ENCODE measurements at places on chromosomes 7 and 10.

DNA sequence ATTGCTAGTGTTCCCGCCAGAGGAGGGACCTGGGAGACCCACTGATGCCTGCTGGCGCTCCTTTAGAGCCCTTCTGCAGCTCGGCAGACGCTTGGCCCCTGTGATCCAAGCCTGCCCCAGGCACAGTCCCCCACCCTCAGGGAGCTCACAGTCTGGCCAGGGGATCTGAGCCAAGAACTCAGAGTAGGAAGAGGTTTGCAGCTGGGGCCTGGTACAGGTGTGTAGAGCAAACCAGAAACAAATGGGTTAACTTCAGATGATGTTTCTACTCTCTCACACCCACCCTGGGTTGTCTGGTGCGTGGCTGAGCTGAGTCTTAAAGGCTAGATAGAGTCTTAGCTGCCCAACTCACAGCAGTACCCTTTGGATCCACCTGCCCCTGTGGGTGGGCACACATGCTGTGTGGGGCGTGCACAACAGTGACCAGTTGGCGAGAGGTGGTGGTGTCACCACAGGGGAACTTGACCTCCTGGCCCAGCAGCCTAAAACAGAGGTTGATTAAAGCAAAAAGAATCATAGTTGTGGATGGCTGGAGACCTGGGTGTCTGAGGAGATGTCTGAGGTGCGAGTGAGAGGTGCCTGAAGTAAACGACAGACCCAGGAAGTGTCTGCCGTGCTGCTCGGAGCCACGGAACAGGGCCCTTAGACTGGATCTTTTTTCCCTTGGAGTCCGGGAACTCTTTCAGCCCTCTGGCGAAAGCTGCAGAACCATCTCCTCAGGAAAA, 31.2 kb upstream of the SRGN start:
- no peak for DNase-seq

GRCh38 chr10:92756201-92757065, 66.7 kb downstream of the HHEX start:
- no peak for DNase-seq

DNA sequence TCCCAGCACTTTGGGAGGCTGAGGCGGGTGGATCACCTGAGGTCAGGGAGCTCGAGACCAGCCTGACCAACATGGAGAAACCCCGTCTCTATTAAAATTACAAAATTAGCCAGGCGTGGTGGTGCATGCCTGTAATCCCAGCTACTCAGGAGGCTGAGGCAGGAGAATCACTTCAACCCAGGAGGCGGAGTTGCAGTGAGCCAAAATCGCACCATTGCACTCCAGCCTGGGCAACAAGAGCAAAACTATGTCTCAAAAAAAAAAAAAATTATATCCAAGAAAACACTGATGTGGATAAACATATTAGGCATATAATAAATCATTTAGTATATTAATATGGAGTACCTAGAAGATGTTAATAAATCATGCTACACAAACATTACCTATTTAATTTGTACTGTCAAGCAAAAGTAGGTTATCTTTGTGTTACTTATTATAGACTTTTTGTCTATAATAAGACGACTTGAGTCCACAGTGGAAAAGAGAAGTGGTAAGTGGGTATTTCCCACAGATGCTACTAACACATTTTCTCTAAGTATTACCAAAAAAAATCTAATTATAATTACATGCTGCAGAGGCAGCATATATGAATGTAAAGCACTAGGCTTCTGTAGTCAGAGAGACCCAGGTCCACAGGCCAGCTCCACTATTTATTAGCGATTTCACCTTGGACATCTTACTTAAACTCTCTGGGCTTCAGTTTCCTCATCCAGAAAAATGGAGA, 34.5 kb downstream of the DNMBP start:
- no peak for DNase-seq

DNA sequence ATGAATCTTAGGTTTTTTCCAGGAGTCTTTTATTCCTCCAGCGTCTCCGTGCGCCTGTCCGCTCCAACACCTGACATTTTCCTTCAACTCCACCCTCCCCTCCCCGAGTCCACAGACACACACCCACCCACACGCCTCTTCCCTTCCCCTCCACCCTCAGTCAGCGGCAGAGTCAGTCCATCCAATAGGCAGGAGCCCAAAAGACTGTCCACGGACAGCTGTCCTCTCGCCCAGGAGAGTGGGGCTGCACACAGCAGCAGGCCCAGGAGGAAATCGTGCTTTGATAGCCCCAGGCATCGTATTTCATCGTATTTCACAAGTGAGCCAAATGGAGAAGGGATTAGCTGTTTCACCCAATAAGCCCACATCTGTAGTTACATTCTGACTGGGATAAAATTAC, 285.1 kb downstream of the ZEB1 start:
- DNase-seq = no peak

- DNase-seq = no peak
Measured at GRCh38 chr7:55246171-55246570, 119.0 kb upstream of the LANCL2 start.

GRCh38 chr7:126483972-126484371, 768.8 kb downstream of the GRM8 start:
- DNase-seq = no peak

DNA sequence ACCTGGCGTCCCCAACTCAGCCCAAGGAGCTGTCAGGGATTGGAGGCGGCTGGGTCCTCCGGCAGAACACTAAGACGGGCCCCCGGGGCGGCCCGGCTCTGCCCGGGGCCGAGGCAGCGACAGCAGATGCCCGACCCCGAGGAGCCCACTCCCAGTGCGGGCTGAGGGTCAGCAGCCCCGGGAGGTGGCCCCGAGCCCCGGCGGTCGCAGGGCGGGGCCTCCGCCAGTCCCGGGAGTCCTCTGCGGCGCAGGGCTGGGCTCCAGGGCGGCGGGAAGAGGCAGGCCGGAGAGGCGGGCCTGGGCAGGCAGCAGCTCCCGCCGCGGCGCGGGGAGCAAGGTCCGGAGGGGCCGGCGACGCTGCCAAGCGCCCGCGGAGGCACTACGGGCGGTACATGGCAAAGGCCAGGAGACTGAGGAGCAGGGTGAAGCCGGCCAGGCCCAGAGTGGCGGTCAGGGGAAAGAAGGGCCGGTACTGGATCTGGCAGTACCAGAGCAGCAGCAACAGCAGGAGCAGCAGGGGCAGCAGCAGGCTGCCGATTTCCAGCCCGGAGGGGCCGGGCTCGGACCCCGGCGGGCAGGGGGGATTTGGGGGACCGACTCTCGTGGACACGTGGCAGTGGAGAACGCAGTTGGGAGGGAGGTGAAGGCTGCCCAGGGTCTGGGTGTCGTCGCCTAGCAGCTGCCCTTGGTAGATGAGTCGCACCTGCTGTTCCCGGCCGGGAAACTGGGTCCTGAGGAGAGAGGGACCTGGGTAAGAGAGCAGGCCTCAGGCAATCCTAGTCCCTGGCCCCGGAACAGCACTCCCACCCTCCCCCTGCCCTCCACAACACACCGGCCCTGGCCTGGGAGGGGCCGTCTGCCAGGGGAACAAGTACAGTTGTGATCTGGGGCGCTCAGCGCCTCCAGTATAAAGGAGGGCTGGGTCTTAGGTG, 827 bp upstream of the FASTK start:
- DNase-seq = no peak

GRCh38 chr10:101952191-101952590, 103.8 kb downstream of the ARMH3 start:
- no peak for DNase-seq

DNA sequence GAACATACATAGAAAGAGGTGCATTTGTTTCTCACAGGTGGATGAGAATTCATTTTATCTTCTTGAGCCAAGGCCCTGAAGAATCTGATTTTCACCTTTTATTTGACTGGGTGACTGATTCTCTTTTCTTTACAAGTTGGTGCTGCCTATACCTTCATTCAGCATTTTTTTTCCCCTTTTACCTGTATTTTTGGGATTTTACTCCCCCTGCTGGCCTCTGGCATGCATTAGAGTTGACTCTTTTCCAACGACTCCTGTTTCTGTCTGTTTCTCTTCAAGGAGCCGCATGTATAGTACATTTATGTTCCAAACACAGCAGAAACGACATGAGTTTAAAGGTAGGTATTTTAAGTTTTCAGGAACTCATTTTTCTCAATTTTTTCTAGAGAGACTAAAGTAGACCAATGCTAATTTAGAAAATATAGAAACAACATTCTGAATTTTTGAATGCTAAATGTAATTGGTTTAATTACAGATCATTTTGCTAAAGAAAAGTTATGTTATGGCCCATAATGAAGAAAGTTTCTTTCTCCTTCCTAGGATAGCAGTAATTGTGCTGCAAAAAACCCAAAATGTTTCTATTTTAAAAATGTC, 149.8 kb upstream of the HDAC9 start:
- peak; percentile 51 for DNase-seq

DNA sequence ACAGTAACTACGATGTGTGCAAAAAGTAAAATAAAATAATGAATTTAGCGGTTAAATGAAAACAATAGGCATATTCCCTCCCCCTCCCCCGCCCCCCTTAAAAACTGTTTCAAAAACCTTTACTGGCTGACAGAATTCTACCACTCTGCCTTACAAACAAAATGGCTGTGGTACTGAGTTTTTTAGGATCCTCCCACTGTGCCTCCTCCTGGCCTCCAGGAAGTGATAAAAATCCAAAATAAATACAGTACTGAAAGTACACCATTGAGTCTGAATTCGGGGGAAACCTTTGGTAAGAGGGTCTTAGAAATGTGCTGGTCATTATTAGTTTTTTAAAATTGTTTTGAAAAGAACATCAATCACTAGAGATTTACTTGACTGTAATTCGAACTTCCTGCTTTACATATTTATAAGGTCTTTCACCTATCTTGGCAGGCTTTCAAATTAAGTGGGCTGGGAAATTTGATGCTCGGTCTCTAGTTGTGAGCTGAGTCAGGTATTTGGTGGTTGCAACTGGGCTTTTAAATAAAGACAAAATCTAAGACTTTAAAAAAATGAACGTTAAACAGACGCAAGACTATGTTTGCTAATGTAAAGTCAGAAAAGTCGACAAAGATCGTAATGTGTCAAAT, 32.5 kb upstream of the EPC1 start:
- DNase-seq = peak; percentile 29

GRCh38 chr7:30722187-30722586, 29.7 kb upstream of the INMT start:
- DNase-seq = no peak

DNA sequence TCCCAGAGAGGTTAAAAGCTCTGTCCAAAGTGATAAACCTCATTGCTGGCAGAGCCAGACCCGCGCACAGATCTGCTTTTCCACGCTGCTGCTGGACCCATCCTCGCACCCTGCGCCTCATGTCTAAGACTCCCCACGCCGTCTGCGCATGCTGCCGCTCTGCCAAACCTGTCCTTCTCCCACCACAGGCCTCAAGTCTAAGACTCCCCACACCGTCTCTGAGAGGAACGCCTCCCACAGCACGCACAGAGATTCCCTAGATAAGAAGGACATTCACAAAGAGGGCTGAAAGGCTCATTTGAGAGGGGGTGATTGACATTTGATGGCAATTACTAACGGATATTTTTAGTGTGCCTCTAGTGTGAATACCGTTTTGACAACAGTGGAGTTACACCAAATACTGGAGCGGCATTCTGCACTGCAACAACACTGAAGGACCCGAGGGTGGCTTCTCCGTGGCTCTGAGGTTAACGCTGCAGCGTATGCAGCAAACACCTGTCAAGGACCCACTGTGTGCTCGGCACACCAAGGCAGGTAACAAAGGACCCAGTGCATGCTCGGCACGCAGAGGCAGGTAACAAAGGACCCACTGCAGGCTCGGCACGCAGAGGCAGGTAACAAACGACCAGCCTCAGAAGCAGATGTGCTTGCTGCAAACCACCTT, 231.4 kb downstream of the DNAJB6 start:
- no peak for DNase-seq

Data from Ammon's horn (tissue), 1 donor.